NCI-H1694 (cell line): ENCODE measurements at places on chromosomes 12 and 14.

DNA sequence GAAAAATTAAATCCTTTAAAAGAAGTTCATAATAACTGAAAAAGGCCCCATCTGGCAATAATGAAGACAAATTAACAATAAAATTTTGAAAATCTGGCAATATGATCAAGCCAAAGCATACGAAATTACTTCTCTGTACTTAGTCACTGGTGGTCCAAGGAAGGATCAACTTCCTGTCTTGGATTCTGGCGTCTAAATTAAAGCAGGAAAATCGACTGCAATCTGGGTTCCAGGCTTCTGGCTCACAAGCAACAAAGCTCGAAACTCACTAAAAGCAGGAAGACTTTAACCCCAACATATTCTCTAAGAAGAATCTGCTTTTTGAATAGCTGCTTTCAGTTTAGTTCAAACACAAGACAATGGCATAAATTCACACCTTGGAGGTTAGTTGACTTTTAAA, 49.7 kb downstream of the LRIG3 start:
- no peak for DNase-seq

- DNase-seq = no peak
These were observed 12.2 kb downstream of the POLR3B start for GRCh38 chr12:106369624-106370346.

DNA sequence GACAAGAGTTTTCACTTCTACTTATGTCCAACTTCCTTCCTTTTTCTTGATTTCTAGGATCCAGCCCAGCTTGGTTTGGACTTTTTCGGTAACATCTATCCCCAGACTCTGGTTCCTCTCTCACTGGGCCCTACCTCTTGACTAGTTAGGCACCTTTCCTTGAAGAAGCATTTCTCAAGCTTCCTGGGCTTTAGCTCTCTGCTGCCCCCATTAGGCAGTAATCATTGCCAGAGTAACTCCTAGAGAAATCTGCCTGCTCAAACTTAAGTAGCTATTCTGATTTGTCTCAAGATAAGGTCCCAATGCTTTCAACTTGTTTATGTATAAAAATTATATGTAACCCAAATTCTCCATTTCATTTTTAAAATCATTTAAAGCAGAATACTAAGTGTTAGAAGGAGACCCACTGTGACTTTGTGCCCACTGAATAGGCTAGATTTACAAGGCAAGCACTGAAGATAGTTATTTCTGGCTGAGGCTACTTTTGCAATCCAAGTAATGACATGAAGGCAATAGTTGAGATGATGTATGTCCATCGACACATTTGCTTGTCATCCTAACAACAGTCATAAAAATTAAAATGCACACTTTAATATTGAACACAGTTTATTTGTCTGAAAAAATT, 275.0 kb upstream of the G2E3 start:
- DNase-seq = no peak

GRCh38 chr12:119676573-119676972, 8.6 kb downstream of the PRKAB1 start:
- no peak for DNase-seq

GRCh38 chr12:131021154-131021541, 67.4 kb downstream of the ADGRD1 start:
- DNase-seq = no peak

DNA sequence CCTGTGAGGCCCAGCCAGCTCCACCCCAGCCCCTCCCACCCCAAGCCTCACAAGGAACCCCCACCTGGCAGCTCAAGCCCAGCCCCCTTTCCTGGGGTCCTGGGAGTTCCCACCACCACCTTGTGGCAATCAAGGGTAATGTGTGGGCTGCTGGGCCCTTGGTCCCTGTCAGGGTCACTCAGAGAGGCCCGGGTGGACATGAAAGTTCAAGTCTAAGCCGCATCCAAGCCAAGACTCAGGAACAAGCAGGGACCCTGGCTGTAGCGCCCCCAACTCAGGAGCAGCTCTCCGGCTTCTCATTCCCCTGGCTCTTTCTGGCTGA, 106.4 kb upstream of the C14orf180 start:
- DNase-seq = no peak

DNA sequence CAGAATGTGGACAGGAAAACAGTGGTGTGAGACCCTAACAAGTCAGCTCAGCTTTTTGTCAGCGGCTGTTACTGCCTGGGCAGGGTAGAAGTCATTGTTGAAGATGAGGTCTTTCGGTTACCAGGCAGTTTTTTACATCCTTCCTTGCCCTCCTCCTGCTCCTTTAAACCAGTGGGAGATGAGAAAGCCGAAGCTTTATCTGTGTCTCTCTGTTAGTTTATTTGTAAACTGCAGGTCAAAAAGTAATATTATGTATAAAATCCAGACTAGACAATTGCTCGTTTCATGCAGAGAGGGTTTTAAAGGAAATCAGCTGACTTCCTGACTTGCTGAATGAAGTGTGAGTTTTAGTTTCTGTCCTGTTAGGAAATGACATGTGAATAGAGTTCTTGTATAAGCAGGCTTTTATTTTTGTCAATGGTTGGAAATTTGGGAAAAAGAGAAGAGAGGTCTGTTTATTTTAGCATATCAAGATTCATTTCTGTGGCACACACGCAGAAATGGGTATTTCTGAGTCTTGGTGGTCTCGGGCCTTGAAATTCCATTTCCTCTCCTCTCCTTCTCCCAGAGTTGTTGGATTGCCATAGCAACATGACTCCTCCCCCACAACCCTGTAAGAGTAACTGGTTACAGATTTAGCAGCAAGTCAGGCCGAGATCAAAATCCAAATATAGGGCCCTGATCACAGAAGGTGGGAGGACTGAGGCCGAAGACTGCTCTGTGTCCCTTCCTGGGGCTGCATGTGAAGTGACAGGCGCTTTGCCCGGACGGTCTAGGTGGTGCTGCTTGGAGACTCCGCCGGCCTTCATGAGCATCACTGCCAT, 60.8 kb downstream of the SAMD4A start:
- no peak for DNase-seq

- no peak for DNase-seq
These were observed 47.3 kb downstream of the ACSM4 start for GRCh38 chr12:7351177-7351576.

DNA sequence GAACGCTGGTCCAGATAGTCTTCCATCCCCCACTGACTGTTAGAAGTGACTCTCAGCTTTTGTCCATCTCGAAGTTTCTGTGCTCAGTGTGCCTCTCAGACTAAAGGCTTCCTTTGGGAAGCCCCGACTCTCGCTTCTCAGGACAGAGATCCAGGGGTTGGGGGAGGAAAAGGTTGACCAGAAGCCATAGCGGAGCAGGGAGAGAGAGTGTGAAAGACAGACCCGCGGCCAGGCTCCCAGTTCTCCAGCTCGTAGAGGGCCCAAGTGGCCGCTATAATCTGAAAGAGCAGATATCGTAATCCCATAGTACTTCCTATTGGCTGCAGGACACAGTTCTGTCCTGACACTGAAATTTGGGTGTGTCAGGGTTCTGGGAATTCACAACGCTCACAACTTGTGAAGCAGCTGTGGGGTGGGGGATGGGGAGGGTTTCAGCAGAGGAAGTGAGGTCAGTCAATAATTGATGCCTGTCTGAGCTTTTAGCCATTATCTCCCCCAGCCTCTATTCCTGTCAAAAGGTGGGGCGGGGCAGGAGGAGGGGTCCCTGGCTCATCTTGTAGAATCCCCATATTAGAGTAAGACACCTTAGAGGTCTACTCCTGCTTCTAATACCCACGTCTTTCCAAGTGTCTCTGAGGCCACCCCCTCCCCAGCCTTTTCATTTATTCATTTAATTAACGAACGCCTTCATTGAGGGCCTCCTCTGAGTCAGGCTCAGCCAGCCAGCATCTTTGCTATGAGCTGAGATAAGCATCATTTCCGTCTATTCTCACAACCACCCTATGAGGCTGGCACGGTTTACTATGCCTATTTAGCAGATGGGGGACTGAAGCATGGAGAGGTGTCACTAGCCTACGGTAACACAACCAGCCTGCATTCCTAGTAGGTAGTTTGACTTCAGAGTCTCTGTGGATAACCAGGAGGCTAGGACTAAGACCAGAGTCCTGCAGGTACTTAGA, 1.6 kb upstream of the ACVRL1 start:
- no peak for DNase-seq

DNA sequence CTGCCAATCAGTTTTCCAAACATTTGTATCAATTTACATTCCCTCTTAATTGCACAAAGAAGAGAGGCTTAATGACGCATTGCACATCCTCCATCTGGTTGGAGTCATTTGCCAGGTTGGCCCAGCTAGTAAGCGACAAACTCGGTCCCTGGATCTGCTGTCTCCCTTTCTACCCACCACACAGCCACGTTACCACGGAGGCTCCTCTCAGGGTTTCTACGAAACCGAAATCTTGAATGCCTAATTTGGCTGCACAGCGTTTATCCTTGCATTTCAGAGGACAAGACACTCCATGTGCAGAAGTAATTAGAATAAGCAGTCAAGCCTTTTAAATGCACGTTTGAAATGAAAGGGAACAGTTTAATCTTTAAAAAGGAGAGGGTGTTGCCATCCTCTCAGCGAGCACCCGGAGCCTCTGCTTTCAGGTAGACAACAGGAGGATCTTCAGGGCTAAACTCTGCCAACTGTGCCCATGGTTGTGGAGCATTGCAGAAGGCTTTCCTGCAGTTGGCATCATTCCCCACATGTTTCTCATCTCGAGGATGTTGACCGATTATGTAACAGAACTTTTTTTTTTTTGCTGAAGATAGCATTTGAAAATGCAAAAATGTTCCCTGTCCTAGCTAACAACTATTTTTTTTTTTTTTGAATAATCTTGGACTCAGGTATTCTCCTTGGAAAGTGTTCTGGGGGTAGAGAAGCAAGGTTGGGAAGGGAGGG, 37.8 kb downstream of the SLC24A4 start:
- DNase-seq = peak; percentile 91

DNA sequence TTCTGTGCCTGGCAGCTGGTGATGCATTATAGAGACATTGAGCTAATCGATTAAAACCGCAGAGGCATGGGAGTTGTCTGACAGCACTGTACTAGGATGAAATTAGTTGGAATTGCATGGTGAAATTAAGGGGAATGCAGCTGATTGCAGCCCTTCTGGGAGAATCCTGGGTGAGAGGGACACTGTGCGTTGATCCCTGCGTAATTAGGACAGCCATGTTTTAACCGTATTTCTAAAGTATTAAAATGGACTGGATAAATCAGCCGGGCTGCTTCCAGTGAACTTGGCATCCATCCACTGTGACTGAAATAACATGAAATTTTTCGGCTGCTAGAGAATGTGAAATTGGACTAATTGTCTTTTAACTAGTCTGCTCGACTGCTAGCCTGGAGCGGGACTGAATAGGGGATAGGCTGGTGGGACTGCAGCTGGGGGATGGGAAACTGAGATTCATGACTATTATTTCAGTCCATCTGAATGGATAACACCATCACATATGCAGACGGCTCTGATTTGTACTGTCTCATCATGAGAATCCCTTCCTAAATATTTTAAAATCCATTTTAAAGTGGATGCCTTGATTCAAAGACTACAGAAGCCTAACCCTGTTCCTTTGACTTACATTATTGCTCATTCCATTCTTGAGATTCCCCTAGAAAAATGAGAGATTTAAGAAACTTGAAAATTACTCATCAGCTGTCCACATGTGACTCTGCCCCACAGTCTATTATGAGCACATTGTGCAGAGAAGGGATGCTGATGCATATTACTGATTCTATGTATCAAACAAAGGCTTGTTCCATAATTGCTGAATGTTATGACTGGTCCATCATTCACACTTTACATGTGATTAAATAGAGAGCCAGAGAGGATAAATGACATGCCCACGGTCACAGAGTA, 343.9 kb downstream of the NPAS3 start:
- DNase-seq = no peak

- no peak for DNase-seq
These were observed 3.2 kb downstream of the MGST1 start for GRCh38 chr12:16350682-16351081.

GRCh38 chr14:69537900-69538299, 36.8 kb downstream of the CCDC177 start:
- DNase-seq = no peak

DNA sequence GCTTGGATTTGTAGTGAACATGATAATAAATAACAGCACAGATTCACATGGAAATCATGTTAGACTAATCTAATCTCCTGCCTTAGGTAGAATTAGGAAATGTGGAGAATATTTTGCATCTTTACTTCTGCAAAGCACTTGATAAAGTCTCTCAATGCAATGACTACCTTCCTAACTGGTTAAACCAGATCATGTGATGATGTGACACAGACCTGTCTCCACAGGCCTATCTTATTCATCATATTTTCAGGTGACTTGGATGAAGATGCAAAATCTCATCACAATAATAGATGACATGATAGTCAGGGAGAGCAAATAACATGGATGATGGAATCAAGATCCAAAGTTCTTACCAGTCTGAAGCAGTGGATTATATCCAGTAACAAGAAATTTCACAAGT, 38.5 kb upstream of the RNASE1 start:
- no peak for DNase-seq

- DNase-seq = no peak
These were observed 63.3 kb upstream of the TBX3 start for GRCh38 chr12:114747012-114747858.

DNA sequence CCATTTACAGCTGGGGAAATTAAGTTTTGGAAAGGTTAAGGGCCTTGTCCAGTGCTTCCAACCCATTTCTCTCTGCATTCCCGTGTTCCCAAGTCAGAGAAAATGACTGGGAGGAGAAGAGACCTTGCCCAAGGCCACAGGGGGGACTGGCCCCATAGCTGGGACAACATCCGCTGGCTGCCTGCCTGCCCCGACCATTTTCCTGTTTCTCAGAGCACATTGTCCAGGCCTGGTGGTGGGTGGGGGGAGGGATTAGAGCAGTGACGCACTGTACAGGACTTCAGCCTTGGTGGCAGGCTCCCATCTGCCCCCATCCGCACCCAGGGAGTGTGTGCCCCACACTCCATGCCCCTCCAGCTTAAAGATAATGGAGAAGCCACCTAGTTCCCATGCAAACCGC, 27.7 kb downstream of the DIO3 start:
- DNase-seq = no peak

- DNase-seq = no peak
These were observed 26.7 kb downstream of the CBX5 start for GRCh38 chr12:54253240-54253639.
